ENCODE measurements at places on chromosomes 7 and 10.

DNA sequence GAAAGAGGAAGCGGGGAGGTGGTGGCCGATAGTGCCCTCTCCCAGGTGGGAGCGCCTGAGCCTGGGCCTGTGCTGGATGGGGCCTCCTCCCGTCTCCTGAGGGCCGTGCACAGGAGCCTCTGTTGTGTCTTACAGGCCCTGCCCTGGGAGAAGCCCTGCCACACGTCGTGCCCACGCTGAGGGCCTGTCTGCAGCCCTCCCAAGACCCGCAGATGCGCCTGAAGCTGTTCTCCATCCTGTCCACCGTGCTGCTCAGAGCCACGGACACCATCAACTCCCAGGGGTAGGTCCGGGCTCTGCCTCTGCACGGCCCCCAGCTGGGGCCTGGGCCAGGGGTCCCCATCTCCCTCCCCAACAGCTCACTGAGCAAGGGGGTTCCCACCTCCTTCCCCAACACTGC is 43.3 kb upstream of the PRKAR1B start:
- DNase-seq: no peak

DNA sequence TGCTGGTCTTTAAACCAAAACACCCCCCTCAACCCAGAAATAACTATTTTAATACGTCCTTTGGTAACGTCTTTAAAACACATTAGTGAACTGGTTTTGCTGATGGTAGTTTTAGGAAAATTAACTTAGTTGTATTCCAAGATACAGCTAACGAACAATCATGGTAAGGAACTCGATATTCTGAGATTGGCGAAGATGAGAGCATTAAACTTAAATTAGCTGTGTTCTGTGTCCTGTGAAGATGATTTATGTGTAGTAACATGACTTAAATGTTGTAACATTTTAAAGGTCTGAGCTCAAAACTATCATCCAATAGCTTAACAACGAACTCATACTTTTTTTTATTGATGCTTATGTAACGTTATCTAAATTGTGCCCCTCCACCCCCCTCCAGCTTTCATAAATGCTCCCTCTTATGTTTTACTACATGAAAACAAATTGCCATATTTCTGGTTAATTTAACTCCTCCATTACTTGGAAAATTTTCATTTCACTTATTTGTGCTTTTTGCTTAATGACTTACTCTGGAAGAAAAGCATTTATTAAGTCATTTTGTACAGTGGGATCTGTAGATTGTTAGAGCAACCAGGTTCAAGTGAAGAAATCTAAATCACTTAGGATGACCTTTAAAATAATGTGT is 1.7 kb downstream of the SDK1 start:
- DNase-seq: no peak

GRCh38 chr10:120735315-120735714 is 115.8 kb upstream of the WDR11 start:
- DNase-seq: no peak

DNA sequence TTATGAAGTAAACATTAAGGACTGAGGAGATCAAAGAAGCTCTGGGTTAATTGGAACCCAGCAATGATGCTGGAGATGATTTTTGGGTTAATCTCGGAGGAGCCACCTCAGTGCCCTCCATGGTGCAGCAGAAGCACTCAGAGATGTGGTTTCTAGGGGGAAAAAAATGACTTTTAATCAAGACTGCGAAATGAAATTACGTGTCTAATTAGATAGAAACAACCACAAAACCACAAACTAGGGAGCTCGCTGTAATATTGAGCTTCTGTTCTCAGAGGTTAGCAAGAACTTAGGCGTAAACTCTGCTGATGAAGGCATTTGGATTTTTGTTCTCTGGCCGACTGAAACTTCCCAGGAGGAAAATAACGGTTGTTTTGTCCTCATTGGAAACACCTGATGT is 319.0 kb downstream of the GRID1 start:
- no peak for DNase-seq

GRCh38 chr7:148925836-148926235 is 41.7 kb upstream of the EZH2 start:
- no peak for DNase-seq

GRCh38 chr10:17088118-17088806 is 41.3 kb downstream of the CUBN start:
- no peak for DNase-seq

GRCh38 chr7:129675521-129675920 is 64.0 kb downstream of the NRF1 start:
- DNase-seq: no peak

- DNase-seq: no peak
These were observed 450.0 kb downstream of the GATA3 start for GRCh38 chr10:8504499-8504898.

DNA sequence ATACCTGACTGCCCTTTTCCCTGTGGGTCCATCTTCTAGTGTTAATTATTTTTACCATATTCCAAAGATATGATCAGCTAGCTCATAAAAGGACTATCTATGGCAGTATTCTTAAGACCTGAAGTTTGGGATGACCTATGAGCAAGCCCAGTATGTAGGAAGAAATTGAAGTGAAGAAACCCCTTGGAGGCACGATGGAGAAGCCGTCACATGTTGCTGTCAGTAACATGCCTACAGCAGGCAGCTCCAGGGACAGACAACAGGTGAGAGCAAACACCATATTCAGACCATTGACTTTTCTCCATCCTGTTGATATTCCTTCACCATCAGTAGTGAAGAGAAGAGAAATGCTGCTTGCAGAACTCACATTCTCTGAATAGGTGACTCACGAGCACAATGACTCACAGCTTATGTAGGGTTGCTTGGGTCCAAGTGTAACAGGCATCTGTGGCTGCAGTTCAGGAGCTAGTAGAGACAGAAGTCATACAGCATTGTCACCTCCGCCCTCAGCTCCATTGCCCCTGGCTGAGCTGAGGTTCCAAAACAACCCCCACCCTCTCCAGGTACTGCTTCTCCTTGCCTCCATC is 8.4 kb upstream of the LYZL2 start:
- no peak for DNase-seq

GRCh38 chr7:75628055-75628454 is 110.7 kb downstream of the HIP1 start:
- no peak for DNase-seq

DNA sequence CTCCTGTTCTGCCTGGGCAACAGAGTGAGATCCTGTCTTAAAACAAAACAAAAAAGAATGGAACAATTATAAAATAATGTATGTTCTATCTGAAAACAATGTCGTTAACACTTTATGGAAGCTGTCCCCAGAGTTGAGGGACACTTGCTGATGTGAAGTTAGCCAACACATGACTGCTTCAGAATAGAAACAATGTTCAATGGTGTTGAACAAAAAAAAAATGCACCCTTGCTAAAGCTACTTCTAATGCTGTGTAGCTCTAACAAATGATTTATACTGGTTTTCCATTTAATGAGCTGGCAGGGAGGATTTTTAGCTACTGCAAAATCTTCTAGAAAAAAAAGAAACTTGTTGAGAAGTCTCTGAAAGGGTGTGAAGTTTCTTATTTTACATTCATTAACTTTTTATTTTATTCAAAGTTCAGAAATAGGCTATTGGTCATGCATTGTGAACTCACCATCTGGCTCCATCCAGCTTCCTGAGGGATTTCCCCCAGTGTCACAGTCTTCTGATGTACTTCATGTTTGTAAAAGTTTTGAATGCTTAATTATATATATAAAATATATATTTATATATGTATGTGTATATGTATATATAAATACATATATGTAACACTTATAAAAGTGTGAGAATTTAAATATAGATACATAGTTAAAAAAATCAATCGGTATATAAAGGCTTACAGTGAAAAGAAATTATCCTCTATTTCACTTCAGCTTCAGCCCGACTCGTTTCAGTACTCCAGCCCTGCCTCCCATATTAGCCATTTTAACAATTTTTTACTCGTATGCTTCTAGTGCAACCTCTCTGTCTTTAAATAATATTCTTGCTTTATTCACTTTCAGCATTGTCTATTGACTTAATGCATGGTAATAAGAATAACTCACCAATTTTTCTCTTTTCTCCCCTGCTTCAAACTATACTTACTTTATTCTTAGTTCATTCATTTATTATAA is 35.0 kb downstream of the HDAC9 start:
- no peak for DNase-seq

- no peak for DNase-seq
These were observed 112.3 kb downstream of the HTR7 start for GRCh38 chr10:90745565-90745964.

- no peak for DNase-seq
These were observed 481.6 kb downstream of the TNS3 start for GRCh38 chr7:47100148-47100816.

- no peak for DNase-seq
These were observed 188.7 kb upstream of the PPP1R3A start for GRCh38 chr7:114107522-114107921.

DNA sequence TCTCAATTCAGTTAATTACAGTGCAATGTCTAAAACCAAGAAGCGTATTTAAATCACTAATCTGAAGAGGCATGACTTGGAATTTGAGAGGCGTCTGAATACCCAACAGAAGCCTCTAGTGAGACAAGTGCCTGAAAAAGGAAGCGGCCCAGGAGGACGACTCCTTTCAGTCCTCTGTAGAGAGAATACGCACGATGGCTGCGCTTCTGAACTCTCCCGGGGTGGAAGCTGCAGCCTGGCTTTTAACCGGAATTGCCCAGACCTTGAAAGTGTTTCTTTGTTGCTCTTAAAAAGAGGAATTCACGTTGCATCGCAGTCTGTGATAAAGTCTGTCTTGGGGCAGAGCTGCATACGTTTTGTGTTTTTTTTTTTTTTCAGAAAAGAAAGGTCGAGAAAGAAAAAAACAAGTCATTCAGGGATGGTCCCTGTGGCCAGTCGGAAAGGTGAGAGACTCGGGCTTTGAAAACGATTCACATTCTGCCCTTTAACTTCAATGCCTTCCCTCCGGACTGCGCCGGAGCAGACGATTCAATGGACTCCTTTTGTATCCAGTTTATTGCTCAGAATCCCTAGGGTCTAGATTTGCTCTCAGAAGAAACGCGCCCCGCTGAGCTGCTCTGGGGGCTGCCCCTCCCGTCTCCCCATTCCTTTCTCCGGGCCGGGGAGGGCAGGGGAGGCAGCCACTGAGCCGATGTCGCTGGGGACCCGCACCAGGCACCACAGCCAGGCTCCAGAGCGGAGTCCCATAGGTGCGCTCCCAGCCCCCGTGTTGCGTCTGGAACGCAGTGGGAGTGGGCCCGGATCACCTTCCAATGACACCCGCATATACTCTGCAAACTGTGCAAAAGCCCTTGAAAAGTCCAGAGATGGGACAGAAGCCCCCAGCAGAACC is 994 bp upstream of the PTF1A start:
- DNase-seq: no peak

DNA sequence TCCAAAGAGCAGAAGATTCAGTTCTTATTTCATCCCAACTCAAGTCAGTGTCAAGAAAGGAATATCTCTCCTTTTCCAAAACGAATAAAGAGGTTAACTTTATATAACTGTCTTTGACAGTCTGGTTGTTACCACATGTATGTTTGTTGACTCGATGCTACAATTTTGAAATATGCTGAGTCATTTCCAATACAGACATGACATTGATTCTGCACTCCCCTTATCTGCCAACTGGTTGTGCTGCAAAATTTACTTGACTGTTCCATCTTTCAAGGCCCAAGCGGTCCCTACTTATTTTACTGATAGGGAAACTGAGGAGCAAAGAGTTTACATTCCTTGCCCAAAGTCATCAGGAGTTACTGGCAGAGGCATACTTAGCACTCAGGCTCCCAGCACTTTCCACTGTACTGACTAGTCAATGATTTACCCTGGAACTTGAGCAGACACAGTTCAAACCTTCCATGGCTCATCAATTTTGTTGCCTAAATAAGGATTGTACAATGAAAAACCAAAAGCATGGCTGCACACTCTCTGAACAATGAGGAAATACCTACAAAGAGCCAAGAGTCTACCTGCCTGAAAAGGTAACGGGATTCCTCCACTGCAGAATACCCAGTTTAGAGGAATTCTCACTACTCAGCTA is 52.8 kb downstream of the ABLIM1 start:
- no peak for DNase-seq

GRCh38 chr7:73512018-73512780 is 9.9 kb downstream of the BAZ1B start:
- DNase-seq: no peak

DNA sequence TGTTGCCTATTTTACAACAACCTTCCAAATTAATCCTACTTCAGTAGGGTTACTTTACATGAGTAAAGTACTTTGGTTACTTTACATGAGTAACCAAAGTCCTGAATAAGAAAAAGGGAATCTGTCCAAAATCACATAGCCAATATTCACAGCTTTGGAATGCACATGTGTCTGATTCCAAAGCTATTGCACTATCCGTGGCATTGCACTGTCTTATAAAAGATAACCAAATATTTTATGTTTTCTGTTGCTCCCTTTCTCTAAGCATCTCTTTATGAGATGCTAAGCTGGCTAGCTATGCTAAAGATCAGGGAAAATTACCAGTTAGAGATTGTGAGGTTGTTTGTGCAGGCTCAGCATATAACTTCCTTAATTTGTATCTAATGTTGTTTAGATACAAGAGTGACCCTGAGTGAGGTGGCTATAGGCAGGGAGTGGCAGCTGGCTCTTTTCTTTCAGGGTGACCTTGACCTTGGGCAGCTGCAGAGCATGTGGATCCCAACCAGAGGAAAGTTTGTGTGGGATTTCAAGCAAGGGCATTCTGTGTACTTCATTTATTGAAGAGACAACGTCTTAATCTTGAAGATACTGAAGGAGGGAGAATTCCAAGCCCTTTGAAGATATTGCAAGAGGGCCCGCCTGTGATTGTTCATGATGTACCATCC is 366.1 kb upstream of the ANKRD30A start:
- no peak for DNase-seq

GRCh38 chr10:77492368-77492994 is 145.1 kb downstream of the KCNMA1 start:
- no peak for DNase-seq

GRCh38 chr10:79397051-79397450 is 48.4 kb downstream of the ZCCHC24 start:
- DNase-seq: no peak

DNA sequence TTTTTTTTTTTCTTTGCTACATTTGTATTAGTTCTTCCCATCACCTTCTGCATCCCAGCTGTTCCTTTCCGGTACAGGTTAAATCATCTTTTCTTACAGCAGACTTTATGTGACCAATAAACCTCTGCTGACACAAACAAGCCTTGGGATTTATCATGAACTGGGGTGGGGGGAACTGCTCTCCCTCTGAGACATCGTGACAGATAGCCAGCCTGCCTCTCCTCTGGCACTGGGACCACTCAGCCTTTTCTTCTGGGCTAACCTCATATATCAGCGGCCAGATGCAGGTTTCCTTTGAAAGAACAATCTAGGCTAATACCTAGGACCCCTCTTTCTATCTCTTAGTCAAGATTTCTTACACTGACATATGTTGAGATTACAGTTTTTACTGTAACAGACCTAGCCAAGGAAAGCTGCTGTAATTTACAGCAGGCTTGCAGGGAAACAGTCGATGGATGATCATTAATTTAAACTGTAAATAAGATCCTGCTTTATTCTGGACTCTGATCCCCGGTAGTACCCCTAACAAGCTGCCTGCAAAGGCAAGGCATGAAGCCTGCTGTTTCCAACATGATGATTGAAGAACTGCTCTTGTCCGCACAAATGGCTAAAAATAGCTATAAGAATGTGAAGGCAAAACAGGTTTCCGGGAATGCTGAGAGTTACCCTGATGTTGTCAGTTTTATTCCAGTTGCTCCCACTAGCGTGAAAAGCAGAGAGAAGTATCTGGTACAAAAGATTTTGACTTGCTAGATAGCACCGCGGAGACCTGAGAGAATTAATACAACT is 338.7 kb downstream of the SORCS1 start:
- no peak for DNase-seq

- DNase-seq: no peak
These were observed 183.9 kb upstream of the WDR11 start for GRCh38 chr10:120667276-120667675.

- no peak for DNase-seq
These were observed 22.1 kb downstream of the ACTR1A start for GRCh38 chr10:102480396-102480795.

Data from D721Med (cell line).